ENCODE measurements at places on chromosomes 6 and 20. TPM values are rescaled to one million over a fixed set of nuclear protein-coding genes. Genes with fewer than 3 reads are reported as not detected.

SYNGAP1 gene
- 4.5 TPM for total RNA-seq

SLC35B2 gene
- 27.6 TPM for total RNA-seq

SCRT2 gene
- total RNA-seq, result not detected

NRSN1 gene
- not detected for total RNA-seq

AVP gene
- 0.18 TPM for total RNA-seq

All from muscle of leg (tissue), 16 donors.